NCI-H446 treated with DMSO at 0.1 percent for 48 hours (cell line): ENCODE measurements at places on chromosomes 5 and 9.

GRCh38 chr9:125886365-125886764 is 139.2 kb downstream of the PBX3 start:
- DNase-seq: no peak

GRCh38 chr5:133247881-133248624 is 196.2 kb downstream of the HSPA4 start:
- DNase-seq: peak; percentile 6

DNA sequence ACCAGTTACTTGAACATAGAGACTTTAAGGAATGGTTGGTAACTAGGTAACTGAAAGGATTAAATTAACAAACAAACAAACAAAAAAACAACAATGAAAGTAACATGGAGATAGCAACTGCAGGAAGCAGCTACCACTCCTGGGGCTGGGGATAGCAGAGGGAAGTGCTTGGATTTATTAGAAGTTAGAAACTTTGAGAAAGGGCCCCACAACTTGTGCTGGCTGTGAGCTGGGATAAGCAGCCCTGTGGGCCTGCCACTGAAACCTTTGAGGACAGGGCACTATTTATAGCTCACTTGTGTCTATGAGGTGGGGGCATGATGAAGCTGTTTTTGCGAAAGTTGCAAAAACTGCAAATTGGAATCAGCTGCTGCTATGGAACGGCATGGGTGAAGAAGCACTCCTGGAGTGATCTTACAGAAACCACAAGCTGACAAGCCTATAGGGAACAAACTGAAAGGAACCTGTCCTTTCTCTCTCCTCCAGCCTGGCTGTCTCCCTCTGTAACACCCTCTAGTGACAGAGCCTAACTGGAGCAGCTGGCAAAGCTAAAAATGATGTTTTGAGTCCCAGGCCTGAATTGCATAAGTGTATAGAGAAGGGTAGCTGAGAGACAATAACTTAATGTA is 91.4 kb upstream of the RANBP6 start:
- DNase-seq: no peak

- peak; percentile 48 for DNase-seq
These were observed 116.0 kb downstream of the MLLT3 start for GRCh38 chr9:20506099-20506900.

GRCh38 chr5:59598547-59598874 is 295.0 kb downstream of the PDE4D start:
- no peak for DNase-seq

- DNase-seq: no peak
These were observed 159.1 kb downstream of the DAB2IP start for GRCh38 chr9:121810489-121810888.

GRCh38 chr9:13568841-13569601 is 289.5 kb upstream of the MPDZ start:
- DNase-seq: peak; percentile 100

DNA sequence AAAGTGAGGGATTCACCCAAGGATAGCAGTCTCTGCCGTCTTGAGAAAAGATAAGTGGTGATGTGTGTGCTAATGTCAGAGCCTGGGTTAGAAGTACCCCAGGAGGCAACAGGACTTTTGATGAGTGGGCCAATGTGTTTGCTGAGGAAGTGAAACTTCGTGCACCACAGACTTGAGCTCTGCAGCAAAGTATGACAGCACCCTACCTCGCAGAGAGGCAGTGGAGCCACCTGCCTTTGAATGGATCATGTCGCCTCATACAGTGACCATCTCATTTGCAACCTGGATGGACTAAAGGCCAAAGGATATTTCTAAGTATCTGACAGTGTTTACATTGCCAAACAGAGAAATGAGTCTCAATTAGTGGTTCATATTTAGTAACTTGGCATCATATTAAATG is 593.9 kb upstream of the GRAMD2B start:
- DNase-seq: no peak

GRCh38 chr9:127628758-127629467 is 16.8 kb downstream of the STXBP1 start:
- DNase-seq: no peak

GRCh38 chr9:113456235-113456634 is 7.3 kb upstream of the RGS3 start:
- DNase-seq: no peak

- no peak for DNase-seq
These were observed 44.0 kb downstream of the VAV2 start for GRCh38 chr9:133948131-133948530.

- no peak for DNase-seq
These were observed 15.5 kb upstream of the ERMP1 start for GRCh38 chr9:5848372-5848882.

GRCh38 chr5:176784218-176785165 is 25.9 kb upstream of the UNC5A start:
- DNase-seq: peak; percentile 94

DNA sequence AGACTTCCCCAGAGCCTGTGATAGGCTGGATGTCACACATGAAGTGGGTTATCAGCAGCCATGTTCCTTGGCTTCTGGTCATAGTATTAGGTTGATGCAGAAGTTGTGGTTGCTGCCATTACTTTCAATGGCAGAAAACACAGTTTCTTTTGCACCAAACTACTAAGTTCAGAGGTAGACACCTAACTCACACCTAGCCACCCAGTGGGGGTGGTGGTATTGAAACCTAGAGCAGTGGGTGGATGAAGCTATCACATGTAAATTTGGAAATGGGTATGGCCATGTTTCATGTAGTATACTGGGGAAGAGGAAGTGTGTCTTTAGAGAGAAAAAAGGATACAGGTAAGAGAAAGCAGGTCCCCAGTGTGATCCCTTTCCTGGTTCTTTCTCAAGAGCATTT is 347.9 kb upstream of the SEMA6A start:
- DNase-seq: no peak

- DNase-seq: no peak
These were observed 207.6 kb upstream of the S1PR3 start for GRCh38 chr9:88783711-88784083.

GRCh38 chr9:89425024-89425805 is 72.7 kb downstream of the SEMA4D start:
- DNase-seq: no peak
